NCI-H2107 (cell line): ENCODE measurements at places on chromosomes 5 and 9.

DNA sequence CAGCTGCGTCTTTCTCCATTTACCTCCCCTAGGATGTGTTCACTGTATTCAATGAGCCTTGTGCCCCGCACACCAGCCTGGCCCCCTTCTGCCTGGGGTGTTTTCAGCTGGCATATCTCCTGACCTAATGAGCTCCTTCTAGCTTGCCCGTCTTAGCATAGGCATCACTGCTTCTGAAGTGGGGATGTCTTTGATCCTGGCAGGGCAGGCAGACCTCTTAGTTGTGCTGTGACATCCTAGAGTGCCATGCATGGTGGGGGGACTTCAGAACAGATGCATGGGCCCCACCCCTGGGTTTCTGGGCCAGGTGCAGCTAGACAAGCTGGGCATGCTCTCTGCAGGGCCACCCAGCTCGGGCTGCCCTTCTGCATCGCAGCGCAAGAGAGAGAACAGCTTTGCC is 172.7 kb downstream of the GADD45G start:
- DNase-seq: no peak

GRCh38 chr9:97911970-97912369 is 10.3 kb downstream of the TRMO start:
- DNase-seq: no peak

- DNase-seq: no peak
Observed at GRCh38 chr5:82674671-82675070, 396.5 kb upstream of the RPS23 start.

DNA sequence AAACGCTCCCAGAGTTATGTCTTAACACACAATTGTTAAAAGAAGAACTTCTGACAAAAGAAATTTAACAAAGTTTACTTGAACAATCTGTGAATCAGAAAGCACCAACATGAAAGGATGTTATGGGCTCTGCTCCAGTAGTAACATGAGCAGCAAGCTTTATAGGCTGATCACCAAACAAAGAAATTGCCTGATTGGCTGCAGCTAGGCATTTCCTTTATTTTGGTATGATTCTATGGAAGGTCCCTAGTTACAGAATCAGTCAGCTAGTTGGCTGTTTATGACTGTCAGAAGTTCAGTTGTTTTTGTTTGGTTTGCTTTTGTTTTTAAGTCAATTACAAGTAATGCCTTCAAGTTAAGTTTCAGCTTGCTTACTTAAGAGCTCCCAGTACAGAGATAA is 102.4 kb upstream of the SMC2 start:
- DNase-seq: no peak

DNA sequence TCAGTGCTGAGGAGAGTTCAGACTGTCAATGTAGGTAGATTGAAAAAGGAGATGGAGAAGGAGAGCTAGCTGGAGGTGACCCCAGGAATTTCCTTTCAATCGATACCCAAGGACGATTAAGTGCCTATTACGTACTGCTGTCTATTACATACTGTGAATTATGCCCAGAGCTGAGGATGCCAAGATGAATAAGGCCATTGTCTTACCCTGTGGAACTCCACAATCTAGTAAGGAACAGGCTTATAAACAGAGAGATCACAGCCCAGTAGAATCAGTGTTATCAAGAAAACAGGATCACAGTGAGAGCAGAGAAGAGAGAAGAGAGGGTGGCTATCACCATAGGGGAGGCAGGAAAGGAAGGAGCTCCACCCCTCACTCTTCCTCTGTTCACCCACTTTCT is 54.1 kb upstream of the PDE8B start:
- DNase-seq: no peak

DNA sequence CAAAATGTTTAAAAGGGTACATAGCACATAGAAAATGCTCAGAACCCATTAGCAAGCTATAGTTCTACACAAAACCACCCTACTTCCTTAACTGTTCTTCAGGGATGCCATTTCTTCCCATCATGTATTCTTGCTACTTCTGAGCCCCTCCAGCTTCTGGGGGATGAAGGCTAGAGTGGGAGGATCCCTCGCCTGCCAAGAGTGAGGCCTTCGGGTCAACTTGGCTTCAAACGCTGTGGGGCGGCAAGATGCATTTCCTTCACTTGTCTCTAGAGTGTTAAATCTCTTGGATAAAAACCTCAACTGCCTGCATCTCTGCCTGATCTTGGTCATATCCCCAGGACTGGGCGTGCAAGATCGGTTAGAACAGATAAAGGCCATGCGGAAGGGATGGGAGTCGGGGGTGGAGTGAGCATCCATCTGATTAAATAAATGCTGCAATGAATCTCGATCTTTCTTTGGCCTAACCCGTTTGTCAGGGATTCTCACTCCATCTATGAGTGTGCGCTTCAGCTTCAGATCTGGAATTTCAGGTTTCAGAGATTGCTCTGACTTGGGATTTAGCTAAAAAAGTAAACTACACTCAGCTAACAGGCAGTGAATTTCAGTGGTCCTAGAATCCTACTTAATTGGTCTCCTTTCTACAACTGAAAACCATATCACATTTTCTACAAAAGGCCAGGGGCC is 118.0 kb upstream of the PANK3 start:
- DNase-seq: no peak

DNA sequence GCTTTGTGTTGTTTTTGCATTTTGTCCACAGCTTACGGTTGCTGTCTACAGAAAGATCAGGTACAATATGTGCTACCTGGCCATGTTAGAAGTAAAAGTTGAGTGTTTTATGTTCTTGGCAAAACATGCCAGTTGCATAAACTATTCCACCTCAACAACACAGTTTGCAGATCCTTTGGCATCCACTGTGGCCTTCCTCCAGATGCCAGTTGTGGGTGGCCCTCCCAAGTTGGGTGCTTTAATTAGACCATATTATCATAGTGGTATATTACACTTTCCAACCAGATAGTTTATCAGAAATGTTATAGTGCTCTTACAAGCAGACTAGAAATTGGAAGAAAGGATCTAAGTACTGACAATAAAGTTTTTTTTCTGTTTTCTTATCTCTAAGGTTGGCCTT is 386.9 kb upstream of the KCNN2 start:
- DNase-seq: no peak

- DNase-seq: no peak
Observed at GRCh38 chr5:143004361-143005145, 234.4 kb downstream of the ARHGAP26 start.

- peak; percentile 87 for DNase-seq
Observed at GRCh38 chr9:34637356-34638137, at the start of gene SIGMAR1. Gene SIGMAR1 (minus strand): TSS chr9:34637787. CDS start chr9:34637697, 90 bp downstream.

DNA sequence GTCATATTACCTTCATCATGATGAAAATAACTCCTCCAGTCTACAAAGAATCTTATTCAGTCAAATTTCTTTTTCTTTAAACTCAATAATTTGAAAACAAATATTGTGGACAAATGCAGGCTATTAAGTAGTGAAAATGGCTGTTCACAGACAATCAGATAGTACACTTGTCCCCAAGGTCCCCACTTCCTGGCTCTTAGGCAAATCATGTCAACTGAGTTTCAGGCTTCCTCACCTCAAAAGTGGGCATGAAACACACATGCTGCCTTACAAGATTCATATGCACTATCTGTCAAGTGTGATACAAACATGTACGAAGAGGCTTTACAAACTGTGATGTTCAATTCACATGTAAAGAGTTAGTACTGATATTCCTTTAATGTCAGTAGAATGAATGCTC is 385.2 kb upstream of the SEMA6A start:
- no peak for DNase-seq

- DNase-seq: no peak
Observed at GRCh38 chr9:130487500-130487899, 42.7 kb downstream of the ASS1 start.

DNA sequence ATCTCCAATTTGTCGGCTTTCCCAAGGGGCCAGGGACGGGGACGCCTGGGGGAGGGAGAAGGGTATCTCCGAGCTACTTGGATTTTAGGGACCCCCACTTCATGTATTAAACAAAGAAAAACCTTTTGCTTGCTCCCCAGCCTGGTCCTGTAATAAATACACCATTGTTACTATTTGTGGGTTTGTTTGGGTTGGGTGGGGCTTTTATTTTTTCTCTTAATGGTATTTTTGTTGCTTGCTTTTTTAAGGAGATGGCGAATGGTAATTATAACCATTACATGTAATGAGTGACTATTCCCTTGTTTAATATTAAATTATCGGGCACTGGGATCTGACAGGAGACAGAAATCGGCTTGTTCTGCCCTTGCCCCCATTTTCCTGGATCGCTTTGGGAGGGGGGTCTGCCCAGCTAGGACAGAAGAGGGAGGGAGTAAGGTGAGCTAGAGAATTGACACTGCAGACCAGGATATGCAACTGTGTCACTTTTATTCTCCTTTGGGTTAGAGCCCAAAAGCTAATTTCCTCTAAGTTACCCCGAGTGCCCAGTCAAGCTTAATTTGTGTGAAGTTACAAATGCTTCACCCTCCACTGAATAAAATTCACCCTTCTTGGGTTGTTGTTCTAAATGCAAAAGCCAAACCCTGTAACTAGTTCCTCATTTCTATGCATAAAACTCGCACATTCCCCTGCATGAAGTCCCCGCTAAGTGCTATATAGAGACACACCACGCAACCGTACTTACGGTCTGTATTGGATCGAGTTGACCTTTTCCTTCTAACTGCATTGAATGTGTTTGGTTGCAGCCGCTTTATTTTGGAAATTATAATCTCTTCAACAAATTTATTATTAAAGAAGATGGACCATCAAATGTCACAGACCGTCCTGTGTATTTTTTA is 1.6 kb upstream of the ZNF608 start:
- no peak for DNase-seq

DNA sequence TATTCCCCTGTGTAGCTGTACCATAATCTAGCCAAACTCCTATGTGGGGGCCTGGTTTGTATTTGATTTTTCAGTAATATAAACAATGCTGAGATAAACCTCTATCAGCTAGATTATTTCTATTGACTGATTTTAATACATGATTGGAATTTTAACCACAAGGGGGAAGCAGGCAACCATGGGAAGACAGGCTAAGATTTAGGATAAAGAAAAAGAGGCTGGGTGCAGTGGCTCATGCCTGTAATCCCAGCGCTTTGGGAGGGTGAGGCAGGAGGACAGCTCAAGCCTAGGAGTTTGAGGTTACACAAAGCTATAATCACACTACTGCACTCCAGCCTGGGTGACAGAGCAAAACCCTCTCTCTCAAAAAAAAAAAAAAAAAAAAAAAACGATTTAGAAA is 18.1 kb upstream of the GPX3 start:
- DNase-seq: no peak

DNA sequence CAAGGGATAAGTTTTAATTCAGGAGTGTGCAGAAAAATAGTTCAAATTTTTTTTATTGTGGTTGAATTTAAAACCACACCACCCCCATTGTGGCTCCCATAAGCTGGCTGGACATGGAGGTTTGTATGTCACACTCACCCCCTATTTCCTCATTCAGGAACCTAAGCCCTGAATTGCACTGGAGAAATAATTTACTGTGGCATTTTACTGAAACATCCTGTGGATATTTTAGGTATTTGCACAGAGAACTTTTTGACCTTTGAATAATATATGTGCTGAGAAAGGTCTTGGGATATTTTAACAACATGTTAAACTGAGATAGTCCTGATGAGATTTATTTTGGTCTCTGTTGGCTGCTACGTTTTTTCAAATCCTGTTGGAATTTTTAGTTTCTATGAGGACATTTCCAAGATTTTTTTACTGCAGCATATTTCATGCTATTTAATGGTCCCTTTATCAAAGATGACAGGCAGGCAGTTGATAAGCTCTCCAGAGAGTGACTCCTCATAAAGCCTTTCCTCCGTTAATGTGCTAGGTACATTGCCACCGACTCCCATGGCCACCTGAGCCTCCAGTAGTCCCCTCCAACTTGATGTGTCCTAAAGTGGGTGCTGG is 51.2 kb upstream of the PALM2AKAP2 start:
- DNase-seq: no peak

- DNase-seq: no peak
Observed at GRCh38 chr9:108783326-108783725, 72.5 kb downstream of the ACTL7B start.

DNA sequence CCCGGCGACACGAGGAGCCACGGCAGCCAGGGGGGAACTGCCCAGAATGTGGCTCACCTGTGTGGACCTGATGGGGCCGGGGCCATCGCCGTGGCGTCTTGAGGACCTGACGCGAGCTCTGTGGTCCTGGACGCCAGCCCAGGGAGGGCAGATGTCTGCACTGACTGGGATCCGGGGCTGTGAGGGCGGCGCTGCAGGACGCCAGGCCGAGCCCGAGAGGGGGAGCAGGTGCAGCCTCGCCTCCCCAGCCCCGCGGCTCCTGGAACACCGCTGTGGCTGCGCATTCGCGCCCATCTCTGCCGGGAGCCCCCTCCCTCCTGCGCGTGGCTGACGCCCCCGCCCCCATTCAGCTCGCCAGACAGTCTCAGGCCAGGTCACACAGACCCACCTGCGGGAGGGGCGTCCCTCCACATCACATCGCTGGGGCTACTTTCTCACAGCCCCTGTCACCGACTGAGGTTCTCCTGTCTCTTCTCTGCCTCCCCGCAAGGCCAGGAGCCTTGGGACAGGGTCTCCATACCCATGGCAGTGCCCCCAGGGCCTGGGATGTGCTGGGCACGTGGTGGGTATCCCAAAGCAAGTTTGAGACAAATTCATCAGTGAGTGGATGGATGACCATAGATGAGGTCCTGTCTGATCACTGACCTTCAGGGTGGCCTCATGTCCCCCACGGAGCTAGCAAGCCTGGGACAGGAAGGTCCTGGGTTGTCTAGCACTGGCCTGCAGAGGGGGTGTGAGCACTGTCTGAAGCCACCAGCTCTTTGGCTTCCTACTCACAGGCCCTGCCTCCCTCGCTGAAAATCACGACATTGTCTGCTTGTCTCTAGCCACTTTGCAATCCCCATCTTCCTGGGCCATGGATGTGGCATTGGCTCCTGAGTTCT is 47.3 kb downstream of the RASGEF1C start:
- no peak for DNase-seq

DNA sequence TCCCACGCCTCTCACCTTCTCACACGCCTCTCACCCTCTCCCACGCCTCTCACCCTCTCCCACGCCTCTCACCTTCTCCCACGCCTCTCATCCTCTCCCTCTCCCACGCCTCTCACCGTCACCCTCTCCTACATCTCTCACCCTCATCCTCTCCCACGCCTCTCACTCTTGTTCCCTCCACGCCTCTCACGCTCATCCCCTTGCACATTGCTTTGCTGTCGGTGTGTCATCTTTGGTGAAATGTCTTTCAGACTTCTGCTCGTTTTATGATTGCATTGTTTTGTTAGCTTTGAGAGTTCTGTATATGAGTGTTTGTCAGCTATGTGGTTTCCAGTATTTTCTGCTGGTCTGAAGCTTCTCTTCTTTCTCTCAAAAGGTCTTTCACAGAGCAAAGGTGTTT is 102.7 kb downstream of the EHMT1 start:
- no peak for DNase-seq

- no peak for DNase-seq
Observed at GRCh38 chr5:168020542-168021294, 270.7 kb upstream of the WWC1 start.

DNA sequence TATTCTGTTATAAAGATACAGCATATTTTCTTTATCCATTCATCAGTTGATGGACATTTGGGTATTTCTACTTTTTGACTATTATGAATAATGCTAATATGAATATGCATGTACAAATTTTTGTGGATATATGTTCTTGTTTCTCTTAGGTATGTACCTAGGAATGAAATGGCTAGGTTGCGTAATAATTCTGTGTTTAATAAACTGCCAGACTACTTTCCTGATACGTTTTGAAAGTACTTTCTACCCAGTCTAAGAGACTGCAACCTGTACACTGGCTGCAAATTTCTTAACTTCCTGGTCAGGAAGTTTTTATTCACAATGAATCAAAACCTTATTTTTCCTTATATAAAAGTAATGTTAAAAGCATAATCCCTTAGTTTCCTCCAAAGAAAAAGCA is 93.9 kb upstream of the STARD4 start:
- DNase-seq: no peak
